ENCODE measurements at places on chromosomes 5 and 9.

- peak; percentile 1 for DNase-seq
Observed at GRCh38 chr9:117046666-117047327, 359.7 kb downstream of the TRIM32 start.

GRCh38 chr5:94725142-94725541 lies 106.7 kb downstream of the SLF1 start:
- no peak for DNase-seq

DNA sequence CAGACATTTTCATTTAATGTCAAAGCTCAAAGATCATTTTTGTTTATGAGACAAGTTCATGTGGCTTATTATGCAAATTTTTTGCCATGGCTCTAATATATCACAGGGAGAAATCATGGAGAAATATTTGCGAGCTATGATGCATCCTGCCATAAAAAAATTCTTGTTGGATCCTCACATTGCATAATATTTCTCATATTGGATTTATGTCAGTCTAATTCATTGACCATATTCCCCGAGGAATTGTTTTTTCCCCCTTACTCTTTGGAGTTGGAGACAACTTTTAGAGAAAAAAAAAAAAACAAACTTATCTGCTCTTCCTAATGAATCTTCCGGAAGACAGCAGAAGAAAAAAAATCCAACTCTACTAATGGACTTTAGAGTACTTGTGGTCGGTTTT lies 4.3 kb downstream of the ZNF462 start:
- no peak for DNase-seq

- no peak for DNase-seq
Observed at GRCh38 chr9:104177003-104177611, 83.0 kb downstream of the SMC2 start.

GRCh38 chr9:127506814-127507750 lies 55.8 kb downstream of the LRSAM1 start:
- DNase-seq = no peak

DNA sequence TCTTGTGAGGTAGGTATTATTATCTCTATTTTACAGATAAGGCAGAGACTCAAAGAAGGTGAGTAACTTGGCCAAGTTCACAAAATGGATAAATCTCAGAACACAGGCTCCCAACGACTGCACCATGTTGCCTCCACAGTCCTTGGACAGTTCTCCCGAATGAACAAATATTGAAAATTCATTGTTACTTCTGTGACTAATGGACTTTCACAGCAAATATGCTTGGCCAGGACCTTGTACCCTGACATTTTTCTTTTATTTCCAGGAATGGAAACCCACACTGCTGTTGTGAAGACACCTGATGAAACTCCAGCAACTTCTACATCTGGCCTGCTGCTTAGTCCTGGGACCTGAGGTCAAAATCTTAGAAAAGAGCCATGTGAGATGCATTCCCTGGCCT lies 2.5 kb upstream of the CYSTM1 start:
- DNase-seq = no peak

DNA sequence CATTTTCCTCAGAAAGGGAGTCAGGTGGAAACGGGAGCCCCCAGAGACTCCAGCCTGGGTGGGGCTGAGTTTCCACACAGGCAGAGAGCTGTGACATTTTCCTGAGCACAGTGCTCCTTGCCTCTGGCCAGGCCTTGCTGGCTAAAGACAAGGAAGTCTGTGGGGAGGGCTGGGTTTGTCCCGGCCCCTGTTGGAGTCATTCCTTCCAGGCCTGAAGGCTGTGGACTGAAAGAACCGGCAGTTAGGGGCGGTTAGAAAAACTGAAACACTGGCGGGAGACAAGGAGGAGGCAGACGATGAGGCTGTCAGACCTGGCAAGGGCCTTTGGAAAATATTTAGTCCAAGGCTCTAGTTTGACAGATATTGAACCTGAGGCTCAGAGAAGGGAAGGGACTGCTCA lies 29.9 kb downstream of the COL15A1 start:
- no peak for DNase-seq

- DNase-seq = no peak
Observed at GRCh38 chr5:96402500-96402899, 30.5 kb downstream of the PCSK1 start.

DNA sequence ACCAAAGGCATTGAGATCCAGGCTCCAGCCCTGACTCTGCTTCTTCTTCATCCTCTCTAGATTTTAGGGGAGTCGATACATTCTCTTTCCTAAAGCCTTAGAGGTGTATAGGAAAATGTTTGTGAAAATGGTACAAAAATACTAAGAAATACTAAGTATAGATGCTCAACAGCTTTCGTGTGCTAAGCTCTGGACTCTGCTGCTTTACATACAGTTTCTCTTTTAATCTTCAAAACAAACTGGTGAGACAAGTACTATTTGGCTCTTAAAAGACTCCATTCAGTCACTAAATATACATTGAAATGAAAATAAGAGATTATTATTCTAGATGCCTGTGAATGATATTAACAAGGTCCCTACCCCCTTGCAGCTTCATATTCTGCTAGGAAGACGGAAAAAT lies 174.5 kb upstream of the TRPM3 start:
- no peak for DNase-seq

DNA sequence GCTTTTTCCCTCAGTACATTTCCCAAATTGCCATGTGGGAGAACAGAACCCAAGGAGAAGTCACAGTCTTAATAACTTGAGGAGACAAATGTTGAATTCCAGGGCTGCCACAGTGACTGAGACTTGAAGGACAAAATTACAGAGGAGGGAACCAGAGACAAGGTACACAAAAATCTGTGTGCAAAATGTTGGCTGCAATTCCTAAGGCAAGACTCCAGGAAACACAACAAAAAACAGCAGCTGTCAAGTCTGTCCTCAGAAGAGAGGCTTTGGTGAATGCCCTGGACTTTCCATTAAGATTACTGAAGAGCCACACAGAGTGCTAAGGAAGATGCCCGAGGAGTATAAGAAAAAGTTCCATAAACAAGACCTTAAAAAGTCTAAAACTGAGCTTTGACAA lies 21.1 kb downstream of the AP3B1 start:
- no peak for DNase-seq

DNA sequence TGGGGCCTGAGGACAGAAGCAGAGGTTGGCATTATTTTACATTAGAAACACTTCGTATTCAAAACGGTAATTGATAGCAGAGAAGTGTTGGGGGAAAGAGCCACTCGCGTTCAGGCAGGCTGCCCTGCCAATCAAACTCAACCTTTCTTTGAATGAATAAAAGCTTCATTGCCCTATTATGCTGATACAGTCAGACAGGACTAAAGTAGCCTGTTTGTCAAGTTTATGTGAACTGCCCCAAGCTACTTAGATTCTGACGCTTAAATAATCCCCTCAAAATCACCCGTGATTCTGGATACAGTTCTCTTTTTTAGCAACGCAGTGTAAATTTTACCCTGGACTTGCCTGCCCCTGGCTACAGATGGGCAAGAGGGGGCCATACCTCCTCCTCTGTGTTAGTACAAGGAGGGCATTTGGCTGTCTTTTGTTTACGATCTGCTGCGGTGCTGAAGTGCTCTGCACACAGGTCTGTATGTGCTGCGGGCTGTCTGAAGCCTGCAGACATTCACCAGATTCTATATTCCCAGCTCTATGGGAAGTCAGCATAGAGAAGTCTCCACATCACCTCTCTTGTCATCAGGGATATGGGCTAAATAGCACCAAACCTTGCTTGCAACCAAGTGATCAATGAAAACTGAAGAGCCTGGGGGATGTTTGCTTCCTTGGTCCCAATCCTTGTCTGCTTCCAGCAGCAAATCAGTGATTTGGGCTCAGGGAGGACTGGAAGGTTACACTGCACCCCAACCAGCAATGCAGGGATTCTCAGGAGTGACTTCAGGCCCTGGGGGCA lies 218.4 kb downstream of the EBF1 start:
- no peak for DNase-seq

DNA sequence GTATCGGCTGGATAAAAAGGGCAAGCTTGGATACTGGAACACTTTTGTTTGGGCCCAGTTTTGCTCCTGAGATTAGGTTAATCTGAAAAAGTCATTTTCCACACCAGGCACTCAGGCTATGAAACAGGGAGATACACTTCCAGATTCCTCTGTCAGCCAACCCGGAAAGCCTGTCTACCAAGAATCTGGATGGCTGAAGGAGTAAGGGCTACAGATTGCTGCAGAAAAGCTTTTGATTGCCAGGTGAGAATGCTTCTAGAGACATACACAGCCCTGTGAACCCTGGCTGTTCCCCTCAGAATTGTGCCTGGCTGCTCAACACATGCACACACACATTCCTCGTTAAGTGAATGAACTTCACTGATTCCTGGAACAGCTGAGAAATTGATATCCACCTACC lies 114.4 kb downstream of the PSD2 start:
- no peak for DNase-seq

- no peak for DNase-seq
Observed at GRCh38 chr9:3138231-3139229, 294.6 kb upstream of the PUM3 start.

- no peak for DNase-seq
Observed at GRCh38 chr9:69495296-69495695, 170.3 kb downstream of the ENTREP1 start.

DNA sequence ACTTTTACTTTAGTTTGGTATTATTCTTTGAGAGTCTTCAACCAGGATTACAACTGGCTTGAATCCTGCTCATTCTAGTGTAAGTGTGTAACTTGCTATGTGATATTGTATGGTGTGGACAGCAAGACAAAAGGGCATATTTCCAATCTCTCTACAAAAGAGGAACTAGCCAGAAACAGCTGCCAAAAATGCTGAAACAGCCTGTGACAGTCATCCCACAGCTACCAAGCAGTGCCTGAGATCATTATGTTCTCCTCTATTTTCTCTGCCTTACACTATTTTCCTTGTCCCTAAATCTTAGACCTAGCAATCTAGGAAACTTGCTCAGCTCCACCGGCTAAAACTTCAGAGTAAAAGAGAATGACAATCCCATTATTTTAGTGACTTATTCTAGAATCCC lies 42.8 kb downstream of the WDR41 start:
- no peak for DNase-seq

GRCh38 chr5:40672425-40672824 lies 7.3 kb upstream of the PTGER4 start:
- DNase-seq = no peak

GRCh38 chr5:178119915-178120606 lies 6.7 kb downstream of the N4BP3 start:
- no peak for DNase-seq

DNA sequence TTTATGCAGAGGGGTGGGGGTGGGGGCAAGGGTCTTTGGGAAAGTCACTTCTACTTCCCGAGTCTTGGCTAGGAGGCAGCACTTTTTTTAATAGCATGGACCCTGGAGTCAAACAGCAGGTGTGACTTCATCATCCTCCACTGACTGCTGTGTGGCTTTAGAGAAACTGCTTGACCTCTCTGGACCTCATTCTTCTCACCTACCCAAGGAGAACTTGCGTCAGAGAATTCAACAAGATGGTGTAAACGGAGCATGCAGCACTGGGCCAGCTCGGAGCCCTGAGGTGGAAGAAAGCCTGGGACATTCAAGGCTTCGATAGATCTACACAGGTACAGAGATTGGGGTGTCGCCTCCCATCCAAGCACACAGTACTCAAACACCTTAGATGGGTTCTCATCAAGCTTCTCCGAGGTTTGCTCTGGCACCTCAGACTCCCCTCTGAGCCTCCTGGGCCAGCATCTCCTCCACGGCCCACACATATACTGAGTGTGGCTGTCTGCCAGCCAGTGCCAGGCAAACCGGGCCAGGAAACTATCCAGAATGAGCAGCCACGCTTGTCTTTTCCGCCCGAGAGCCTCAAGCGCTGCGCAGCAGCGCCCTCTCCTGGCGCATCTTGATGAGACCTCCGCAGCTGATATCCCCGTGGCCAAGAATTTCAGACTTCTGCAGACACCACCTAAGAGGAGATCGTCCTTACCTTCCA lies 4.6 kb upstream of the SLC25A48 start:
- peak; percentile 52 for DNase-seq

- no peak for DNase-seq
Observed at GRCh38 chr5:139422307-139422893, 16.9 kb downstream of the DNAJC18 start.

GRCh38 chr5:112061666-112062065 lies 304.7 kb upstream of the NREP start:
- DNase-seq = no peak

DNA sequence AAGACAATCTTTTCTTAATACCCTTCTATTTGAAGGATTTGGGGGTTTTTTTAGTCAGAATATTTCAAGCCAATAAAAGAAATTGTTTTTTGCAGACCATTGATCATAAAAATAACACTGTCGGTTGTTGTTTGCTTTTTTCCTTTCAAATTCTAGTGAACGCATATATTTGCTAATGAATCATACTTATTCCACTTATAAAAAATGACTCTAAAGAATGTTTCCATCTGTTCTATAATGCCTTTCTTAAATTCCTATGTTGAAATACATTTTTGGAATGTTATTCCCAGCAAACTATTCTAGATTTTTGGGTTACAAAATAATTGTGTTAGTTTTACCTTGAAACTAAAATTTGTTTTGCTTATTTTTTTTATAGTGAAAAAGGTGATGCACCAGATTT lies 32.2 kb downstream of the CWC27 start:
- DNase-seq = no peak

- DNase-seq = no peak
Observed at GRCh38 chr9:87708986-87709728, 16.8 kb upstream of the CTSL start.

GRCh38 chr5:138577452-138577851 lies 2.3 kb upstream of the HSPA9 start:
- no peak for DNase-seq

DNA sequence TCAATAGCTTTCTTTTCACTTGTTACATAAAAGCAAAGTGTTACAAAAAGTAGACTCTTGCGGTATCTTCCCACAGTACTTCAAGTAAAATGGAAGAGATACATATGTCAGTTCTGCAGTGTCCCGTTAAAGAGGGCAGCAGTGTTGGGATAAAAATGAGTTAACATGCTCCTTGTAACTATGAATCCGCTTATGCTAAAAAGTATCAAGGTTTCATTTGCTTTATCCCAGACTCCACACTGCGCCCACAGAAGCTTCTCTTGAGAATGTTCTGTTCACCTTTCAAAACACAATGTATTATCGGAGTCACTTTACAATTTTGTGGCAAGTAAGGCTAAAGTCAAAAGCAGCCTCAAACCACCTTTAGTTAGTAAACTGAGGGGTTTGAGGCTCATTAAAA lies 790 bp downstream of the PTAR1 start:
- DNase-seq = no peak

GRCh38 chr9:71604197-71605063 lies 163.9 kb downstream of the CEMIP2 start:
- no peak for DNase-seq

- no peak for DNase-seq
Observed at GRCh38 chr9:93298498-93299417, 114.8 kb downstream of the WNK2 start.

DNA sequence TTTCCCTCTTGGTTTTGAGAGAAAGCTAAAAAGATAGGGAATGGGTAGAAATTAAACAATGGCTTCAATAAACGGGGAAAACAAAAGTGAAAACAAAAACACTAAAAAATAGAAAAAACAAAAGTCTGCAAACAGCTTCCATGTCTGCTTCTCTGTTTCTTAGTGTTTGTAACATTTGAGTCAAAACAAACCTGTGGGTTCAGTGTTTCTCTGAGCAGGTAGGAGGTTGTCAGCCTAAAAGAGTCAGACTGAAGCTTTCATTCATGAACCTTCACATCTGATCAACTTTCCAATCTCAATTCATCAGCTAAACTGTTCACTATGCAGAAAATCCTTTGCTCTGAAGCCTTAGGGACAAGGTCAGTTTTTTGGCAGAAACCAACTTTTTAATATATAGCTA lies 102.5 kb upstream of the ADAMTS16 start:
- no peak for DNase-seq

Data from GM12892 (cell line).